ENCODE measurements at places on chromosomes 5 and 9.
A peak's percentile ranks its signal among the peaks of the same experiment; 100 is the strongest.

DNA sequence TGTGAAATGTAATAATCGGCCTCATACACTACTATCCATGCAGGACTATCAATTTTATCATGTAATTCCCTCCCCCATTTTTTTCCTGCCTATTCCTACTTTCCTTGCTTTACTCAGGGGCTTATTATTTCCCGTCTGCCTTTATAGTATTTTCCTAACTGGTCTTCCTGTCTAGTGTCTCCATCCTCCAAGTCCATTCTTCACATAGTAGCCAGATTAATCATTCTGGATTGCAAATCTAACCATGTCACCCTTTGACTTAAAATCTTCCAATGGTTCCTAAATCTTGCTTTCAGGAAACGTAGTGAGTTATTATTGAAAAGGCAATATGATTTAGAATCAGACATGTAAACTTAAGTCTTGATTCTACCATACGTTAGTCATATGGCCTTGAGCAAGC lies 307.4 kb upstream of the HAPLN1 start:
- DNase-seq: no peak

DNA sequence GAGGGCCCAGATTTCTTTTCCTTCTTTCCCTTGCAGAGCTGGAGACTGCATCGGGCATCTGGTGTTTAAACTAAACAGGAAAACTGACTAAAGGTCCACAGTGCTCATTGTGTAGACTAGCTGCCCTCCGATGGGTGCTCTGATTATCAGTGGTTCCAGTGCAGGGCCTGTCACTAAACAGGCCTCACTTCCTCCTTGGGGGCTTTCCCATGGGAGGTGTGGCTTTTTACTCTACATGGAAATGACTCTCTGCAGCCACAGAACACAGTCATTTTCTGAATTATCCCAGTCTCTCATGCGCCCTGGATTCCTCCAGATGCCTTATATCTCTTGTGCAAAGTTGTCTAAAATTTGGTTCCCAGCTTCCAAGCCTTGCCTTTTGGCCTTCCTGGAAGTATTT lies 199.2 kb downstream of the TRIO start:
- no peak for DNase-seq

DNA sequence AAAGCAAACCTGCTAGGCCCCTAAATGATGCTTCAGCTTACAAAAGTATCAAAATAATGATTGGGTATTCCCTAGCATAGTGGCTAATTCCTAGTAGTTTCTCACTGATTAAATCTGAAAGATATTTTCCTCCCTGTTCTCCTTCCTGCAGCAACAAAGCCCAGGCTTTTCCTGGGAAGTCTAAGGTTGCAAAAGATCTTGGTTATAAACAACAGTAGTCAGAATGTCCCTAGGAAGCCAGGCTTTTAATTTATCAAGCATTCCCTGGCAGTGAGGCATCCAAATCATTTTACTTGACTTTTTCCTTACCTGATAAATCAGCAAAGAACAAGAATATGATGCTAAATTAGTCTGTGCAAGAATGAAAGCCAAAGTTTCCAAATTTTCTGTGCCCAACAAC lies 272.0 kb downstream of the PDE4D start:
- DNase-seq: no peak

DNA sequence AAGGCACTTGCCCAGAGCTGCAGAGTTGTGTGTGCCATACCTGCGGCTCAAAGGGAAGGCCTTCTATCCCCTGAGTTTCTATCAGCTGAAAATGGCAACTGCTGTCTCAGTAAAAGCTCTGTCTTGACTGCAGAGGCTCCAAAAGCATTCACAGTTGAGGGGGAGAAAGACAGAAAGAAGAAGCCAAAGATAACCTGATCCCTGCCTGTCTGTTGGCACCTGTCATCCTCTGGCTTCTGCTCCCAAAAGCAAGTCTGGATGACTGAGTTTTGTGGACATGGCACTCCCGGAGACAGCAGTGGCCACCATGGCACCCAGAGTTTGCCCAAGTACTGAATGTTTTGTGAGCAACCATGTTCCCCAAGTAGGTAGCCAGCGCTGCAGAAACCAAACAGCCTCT lies 176.6 kb downstream of the NR3C1 start:
- DNase-seq: no peak

DNA sequence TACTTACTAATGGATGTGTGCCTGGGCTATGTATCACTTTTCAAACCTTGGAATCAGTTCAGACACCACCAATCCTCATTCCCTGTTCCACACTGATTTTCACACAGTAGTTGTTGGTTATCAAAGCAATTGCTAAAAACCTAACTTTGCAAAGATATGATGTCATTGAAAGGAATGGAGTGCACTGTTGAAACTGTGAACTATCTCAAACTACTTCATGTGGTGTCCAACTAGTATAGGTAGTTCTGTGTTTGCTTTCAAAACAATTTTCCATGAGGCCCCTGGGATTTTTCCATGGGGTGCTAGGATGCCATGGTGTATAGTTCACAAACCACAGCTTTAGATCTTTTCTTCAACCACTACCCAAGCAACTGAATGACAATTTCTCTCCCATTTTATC lies 17.8 kb downstream of the INIP start:
- no peak for DNase-seq

DNA sequence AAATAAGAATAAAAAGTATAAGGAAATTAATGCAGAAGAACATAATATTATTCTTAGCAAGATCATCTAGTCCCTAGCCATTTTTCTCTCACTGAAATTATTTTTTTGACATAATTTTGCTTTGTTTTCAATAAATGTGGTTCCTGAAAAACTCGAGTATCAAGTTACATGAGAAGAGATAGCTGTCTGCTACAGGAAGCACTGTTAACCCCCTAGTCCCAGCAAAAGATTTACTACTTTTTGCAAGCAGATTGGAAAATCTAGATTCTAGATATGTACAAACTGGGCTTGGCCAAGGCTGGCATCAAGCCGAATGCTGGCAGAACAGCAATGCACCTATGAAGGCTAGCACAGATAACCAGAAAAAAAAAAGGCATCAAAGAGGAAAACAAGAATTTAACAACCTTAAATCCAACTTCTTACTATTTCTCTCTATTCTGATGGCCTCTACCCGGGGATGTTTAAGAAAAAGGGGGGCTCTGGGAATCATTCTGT lies 21.9 kb upstream of the ISCA1 start:
- no peak for DNase-seq

GRCh38 chr5:167355346-167355745 lies 936.1 kb upstream of the WWC1 start:
- no peak for DNase-seq

DNA sequence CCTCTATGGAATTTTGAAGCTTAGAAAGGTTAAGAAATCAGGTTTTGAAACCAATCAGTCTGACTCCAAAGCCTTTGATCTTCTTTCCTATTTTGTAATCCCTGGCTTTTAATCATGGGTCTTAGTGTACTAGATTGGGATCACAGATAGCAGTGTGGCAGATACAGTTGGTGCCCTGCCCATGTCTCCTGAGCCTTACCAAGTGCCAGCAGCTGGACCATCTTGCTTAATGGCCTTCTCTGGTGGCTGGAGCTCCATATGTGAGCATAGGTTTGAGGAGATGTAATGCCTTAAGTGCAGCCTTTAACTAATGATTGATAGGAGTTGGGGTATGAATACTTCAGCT lies 16.7 kb upstream of the RIC1 start:
- DNase-seq: no peak

- no peak for DNase-seq
Measured at GRCh38 chr5:142816531-142817430, 46.6 kb downstream of the ARHGAP26 start.

GRCh38 chr9:81390792-81391456 lies 298.4 kb downstream of the TLE1 start:
- DNase-seq: no peak

DNA sequence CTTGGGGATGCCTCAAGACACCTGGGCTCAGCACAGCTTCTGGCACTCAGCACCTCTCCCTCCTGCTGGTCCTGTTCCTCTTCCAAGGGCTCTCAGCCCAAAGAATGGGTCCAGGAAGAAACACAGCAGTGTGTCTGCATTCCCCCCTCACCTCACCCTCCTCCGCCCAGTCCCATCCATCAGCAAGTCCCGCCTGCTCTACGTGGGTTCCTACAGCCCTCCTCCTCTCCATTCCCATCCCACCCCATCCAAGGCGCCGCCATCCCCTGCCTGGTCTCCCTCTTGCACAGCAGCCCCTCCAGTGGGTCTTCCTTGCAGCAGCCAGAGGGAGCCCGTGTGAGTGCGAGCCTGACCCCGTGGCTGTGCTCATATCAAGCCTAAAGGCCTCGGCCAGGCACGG lies 52.3 kb upstream of the RPL26L1 start:
- no peak for DNase-seq

GRCh38 chr9:114258866-114259797 lies 63.8 kb upstream of the ORM1 start:
- no peak for DNase-seq

DNA sequence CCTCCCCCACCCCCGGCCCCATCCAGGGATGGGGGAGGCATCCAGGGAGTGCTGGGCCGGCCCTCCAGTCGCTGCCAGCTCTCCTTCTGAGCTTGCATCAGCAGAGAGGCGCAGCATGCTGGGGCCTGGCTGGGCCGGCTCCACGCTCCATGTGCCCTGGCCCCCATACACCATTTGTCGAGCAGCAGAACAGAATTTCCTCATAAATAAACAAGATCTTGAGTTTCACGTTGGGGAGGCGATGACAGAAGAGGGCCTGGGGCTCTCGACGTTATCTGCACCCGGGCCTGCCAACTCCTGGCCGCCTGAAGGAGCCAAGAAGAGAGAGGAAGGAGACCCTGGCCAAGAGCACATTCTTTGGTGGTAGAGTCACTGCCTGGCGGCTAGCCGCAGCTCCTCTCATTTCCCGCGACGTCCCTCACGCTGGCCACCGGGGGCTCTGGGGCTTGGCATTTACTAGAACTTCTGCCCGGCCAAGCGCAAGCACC lies 177.0 kb downstream of the FGF18 start:
- no peak for DNase-seq

GRCh38 chr5:43601454-43602260 lies 1.3 kb upstream of the NNT start:
- no peak for DNase-seq

GRCh38 chr5:5421149-5421960 lies 1.1 kb upstream of the ICE1 start:
- DNase-seq: no peak

DNA sequence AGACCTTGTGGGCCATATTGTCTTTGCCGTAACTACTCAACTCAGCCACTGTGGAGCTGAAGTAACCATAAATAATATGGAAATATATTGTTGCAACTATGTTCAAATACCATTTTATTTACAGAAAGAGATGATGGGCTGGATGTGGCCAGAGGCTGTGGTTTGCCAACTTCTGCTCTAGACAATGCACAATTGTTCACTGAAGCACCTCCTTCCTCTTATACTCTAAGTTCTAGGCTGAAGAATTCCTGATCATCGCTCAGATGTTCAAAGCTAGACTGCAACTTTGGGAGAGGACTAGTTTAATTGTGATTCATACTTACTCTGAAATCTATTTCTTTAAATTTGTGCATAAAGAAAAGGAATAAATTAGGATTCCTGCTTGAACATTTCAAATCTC lies 245.0 kb downstream of the TAF11L14 start:
- DNase-seq: no peak

DNA sequence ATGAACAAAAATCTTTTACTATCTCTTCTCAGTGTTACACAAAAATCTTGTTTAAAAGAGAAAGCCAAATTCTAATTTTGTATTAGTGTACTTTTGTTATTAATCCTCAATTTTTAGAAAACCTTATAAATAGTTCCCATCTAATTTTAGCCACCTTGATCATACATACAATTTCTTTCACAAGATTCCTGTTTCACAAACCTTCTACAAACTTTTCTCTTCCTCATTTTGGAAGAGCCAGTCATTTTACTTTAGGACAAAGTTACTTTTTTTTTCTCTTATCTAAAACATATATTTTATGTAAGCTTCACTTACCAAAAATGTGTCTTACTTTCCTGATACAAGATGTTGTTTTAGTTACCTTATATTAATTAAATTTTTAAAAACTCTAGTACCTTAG lies 161.3 kb downstream of the YIPF5 start:
- no peak for DNase-seq

DNA sequence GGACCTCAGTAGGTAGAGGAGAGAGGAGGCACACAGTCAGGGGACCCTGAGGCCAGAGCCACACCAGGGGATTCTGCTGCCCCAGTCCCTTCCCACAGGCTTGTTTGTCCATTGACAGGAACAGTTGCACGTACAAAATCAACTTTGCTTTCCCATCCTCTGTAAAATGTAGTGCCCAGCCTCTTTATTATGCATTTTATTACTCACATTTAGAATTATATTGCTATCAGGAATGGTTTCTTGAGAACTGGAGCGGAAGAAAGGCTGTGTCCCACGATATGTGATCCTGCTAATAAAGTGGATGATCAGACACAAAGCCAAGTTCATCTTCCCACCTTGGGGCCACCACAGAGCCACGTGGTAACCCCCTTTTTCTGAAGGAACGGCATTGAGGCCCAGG lies 277.4 kb downstream of the FANCC start:
- no peak for DNase-seq

- no peak for DNase-seq
Measured at GRCh38 chr9:21690561-21690960, 111.9 kb upstream of the MTAP start.

DNA sequence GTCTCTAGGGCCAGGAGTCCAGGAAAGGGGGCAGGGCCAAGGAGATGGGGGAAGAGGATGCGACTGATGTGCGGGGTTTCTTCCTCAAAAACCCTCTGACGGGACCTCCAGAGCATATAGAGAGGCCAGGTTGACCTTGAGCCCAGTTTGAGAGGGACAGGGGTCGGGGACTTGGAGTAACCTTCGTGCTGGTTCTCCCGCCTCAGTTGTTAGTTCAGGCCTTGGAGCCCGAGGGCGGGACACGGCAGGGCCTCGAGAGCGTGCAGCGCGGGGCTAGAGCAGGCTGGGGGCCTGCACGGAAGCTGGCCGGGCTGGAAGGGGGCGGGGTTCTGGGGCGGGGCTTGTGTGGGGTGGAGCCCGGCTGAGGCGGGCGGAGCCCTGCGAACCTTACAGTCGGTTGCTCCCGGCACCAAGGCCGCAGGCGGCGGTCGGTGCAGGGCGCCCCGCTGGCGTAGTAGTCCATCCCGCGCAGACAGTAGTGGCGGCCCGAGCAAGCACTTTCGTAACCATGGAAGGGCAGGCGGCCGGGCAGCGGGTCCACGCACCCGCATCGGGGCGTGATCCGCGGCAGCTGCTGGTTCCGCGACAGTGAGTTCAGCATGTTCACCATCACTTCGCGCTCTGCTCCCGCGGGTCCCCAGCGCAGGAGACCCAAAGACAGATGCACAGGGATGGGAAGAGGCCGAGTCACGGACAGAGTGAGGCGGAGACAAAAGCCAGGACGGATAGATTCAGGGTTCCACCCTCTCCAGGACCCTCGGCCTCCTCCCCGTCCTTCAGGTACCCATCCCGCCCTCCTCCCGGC lies 4.0 kb upstream of the MYORG start:
- DNase-seq: peak; percentile 58
